ENCODE measurements at places on chromosomes 2 and 18. TPM values are rescaled to one million over a fixed set of nuclear protein-coding genes. Genes with fewer than 3 reads are reported as not detected.

The RBM43 gene
- polyA plus RNA-seq: 15.8 TPM

The KCNG3 gene
- polyA plus RNA-seq: 1.1 TPM

The ACTR3 gene
- polyA plus RNA-seq: 168 TPM

The CPO gene
- polyA plus RNA-seq: 1.7 TPM

The MC2R gene
- polyA plus RNA-seq: not detected

The TTR gene
- 0.23 TPM for polyA plus RNA-seq

The MEP1B gene
- polyA plus RNA-seq: 0.18 TPM

The VSNL1 gene
- 4.4 TPM for polyA plus RNA-seq

The IL1R2 gene
- 0.47 TPM for polyA plus RNA-seq

The G6PC2 gene
- polyA plus RNA-seq: 0.08 TPM

- DNase-seq: no peak
These were observed 70.5 kb upstream of the ZCCHC2 start for GRCh38 chr18:62452280-62452831.

DNA sequence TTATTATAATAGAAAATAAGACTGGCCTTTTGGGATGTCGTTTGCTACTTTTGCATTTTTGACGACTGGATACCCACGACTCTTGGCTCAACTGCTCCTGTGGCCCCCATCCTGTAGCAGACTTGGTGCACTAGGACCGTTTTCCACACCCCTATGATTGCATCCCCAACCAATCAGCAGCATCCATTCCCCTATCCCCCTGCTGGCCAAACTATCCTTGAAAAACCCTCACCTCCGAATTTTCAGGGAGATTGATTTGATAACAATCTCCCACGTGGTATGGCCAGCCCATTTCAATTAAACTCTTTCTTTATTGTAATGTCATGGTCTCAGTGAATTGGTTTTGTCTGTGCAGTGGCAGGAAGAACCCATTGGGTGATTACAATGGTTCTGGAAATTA is 37.9 kb upstream of the TTR start:
- no peak for DNase-seq

DNA sequence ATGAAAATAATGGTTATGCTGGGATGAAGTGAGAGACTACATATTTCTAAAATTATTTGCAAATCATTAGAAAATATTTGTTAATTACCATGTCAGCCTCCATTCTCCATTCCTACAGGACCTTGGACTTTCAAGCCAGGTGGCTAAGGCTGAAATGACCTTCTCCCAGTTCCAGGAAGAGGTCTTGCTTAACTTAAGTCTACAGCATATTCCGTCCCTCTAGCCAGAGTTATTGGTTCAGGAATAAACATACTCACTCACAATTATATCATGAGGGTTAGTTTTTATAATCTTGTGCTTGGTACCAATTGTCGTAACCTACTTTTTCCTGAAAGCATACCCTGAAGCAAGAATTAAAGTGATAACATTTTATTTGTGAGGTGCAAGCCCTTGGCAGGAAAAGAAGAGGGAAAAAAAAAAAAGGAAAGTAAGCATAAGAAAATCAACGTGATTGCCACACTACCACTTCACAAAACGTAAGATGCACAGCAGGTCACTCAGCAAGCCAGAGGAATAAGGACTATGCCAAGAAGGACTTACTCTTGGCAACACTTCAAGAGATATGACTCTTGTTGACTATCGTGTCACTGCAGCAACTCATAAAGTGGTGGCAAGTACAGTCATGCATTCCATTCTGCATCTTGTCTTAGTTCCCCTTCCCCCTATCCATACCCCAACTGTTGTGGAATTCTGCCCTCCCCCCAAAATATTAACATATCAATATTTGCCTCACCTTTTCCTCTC is 479.1 kb downstream of the MBD2 start:
- no peak for DNase-seq

GRCh38 chr2:11940799-11941198 is 194.4 kb downstream of the LPIN1 start:
- no peak for DNase-seq

GRCh38 chr2:65691816-65692215 is 259.4 kb upstream of the SPRED2 start:
- DNase-seq: no peak

DNA sequence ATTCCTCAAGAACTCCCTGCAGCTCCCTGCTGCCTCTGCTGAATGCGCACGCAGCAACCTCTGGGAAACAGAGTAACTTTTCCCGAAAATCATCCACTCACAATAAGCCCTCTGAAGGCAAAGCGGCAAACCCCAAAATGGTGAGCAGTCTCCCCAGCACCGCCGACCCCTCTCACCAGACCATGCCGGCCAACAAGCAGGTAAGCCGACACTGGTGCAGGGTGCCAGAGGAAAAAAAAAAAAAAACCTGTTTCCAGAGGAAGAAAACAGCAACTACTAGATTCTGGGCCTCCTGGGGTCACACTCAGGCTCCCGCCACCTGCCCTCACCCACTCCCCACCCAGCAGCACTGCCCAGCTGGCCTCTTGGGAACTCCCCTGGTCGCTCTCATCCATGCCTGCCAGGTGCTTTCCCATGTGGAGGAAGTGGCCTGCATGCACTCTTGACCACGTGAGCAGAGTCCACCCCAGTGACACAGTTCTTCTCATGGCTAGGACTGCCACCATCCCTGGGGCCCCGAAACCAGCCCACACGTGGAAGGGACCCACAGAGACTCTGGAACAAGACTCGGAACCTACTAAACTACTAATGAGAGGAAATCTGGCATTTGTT is 36.9 kb downstream of the KCTD18 start:
- DNase-seq: no peak

- DNase-seq: no peak
These were observed 84.4 kb upstream of the DYNAP start for GRCh38 chr18:54506516-54507261.

- no peak for DNase-seq
These were observed 19.6 kb downstream of the CHN1 start for GRCh38 chr2:174985614-174986013.

- DNase-seq: no peak
These were observed 149.4 kb upstream of the SLC1A4 start for GRCh38 chr2:64839844-64840243.

- DNase-seq: no peak
These were observed 89.8 kb downstream of the HS6ST1 start for GRCh38 chr2:128228894-128229293.

- no peak for DNase-seq
These were observed 160.5 kb downstream of the RIF1 start for GRCh38 chr2:151570191-151570590.

GRCh38 chr2:239305771-239306170 is 95.0 kb downstream of the HDAC4 start:
- DNase-seq: no peak

DNA sequence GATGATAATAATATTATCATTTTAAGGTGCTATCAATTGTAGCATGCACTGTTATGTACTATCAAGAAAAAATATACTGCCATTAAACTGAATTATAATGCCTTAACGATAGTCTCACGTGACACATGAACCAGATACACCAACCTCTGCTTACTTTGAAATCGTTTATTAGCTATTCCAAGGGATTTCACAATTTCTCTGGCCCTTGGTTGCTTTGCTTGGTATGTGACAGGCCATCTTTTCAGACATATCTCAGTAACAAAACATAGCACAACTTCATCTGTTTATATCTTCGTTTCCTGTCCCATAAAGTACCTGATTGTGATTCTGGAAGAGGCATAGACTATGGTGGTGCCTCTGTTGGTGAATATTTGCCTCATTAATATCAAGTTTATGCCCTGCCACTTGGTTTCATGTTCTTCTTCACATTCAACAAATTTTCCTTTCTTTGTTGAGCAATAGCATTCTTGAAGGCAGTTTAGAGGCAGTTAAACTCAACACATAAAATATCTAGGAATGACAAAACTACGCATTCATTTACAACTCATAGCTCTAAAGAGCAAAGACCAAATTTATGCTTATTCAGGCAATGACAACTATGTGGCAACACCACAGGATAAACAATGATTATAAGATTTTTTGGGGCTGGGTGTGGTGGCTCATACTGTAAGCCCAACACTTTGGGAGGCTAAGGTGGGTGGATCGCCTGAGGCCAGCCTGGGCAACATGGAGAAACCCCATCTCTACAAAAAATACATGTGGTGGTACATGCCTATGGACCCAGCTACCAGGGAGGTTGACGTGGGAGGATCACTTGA is 84.3 kb downstream of the MCFD2 start:
- no peak for DNase-seq

DNA sequence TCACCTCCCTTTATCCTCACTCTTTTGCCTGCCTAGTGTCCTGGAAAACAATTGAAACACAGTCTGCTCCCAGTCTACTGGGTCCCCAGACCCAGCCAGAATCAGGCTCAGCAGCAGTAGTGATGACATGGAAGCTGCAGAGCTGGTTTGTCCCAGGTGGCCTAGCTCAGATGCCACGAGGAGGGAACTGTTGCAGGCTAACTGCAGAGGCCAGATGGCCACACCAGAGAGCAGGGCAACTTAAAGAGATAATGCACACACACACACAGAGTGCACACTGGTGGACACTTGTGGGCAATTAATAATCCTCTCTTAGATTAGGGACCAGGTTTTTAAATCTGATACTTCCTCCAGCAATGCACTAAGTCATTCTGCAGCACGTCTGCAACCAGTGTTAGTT is 42.4 kb downstream of the GYPC start:
- no peak for DNase-seq

DNA sequence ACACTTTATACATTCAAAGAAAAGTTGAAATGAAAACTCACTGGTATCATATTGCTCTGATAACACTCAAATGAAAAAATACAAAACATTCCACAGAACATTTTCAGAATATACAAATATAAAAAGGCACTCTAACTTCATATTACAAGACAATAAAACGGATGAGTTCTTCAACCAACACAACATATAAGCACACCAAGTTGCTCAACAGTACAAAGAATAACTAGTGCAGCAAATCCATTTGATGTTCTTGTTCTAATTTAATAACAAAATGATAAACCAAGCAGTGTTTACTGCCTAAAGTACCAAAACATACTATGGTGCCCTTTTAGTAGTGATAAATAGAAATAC is 60.8 kb upstream of the PGAP1 start:
- DNase-seq: no peak

DNA sequence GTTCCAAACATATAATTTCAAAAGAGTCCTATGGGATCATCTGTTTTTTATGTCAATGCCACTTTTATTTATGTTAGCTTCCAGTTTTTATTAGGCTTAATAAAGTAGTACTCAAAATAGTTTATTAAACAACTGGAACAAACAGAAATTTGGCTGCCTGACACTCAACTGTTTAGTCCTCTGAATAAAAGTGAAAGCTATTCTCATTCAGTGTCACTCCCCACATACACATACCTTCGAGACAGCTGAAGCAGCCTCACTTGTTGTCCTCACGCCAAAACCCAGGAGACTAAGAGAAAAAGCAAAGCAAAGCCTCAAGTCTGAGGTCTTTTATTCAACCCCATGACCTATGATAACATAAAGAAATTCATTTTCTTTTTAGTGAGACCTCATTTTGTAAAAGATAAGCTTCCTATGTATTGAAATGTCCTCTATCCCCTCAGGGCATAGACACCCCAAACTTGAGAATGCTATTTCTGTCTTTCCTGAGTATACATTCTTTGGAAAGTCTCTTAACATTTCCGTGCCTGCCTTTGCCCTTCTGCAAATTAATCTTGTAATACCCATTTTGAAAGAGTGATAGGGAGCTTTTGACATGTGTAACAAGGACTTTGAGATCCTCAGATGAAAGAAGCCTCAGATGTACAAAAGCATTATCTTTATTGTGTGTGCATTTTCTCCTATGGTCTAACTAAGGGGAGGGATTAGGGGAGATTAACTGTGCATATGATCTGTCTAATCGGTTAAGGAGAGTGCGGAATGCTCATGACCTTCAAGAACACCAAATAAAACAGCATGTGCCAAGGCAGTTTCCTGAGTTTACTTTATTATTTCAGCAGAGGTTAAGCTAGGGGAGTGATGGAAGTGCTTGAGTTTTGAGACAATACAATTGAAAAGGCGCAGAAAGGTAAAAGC is 1523.7 kb upstream of the PIK3C3 start:
- no peak for DNase-seq

GRCh38 chr2:95329891-95330793 is 33.0 kb downstream of the KCNIP3 start:
- no peak for DNase-seq
